ENCODE measurements at places on chromosomes 2 and 18.
A peak's percentile ranks its signal among the peaks of the same experiment; 100 is the strongest.

DNA sequence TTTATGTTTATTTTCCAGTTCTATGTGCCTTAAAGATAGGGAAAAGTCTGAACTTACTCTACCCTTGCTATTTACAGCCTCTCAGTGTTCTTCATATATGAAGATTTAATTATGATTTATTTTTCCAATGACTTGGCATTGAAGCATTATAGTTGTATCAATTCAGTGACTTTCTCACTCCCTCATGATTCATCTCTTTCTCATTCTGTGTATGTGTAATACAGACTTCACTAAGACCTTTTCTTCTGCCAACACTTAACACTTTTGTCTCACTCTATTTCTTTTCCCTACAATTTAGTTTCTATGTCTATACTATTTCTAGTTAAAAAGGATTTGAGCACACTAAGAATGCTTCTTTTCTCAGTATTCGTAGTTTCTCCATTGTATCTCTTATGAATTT is 1470.3 kb upstream of the ACVR2A start:
- DNase-seq: no peak

DNA sequence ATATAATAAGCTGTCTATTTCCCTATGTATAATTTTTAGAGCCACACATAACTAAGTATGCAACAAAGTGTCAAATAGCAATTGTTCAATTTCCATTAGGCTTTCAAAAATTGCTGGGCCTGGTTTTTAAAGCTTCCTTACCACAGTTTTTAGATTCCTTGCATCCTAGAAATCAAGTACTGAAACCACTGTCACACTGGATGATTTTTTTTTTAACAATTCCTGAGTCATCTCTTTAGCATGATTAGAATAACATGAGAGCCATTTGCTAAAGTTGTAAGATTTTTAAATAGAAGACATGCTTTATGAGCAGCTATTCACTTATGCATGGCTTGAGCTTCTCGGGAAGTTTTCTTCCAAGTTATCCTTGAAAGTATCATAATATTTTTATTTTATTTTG is 319.5 kb upstream of the NXPH2 start:
- DNase-seq: no peak

GRCh38 chr18:58755304-58756010 is 84.2 kb downstream of the MALT1 start:
- DNase-seq: peak; percentile 39

GRCh38 chr2:103945083-103945482 is 908.8 kb upstream of the POU3F3 start:
- no peak for DNase-seq

DNA sequence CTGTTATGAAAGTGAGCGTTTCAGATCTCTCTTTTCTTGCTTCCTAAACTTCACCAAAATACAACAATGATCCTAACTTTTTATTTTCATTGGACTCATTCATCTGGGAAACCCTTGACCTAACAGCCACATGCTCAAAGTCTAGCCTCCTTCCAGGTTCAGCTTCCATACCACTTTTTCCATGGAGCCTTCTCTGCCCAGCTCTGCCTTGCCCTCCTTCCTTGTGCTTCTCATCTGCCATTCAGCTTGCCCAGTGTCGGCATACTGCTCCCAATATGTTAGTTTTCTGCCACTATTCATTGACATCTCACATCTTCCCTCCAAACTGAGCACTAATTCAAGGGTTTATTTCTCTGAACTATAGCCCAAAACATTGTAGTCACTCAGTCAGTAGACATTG is 214.7 kb downstream of the RAD51AP2 start:
- DNase-seq: no peak

GRCh38 chr2:10173258-10174005 is 50.9 kb downstream of the RRM2 start:
- no peak for DNase-seq

DNA sequence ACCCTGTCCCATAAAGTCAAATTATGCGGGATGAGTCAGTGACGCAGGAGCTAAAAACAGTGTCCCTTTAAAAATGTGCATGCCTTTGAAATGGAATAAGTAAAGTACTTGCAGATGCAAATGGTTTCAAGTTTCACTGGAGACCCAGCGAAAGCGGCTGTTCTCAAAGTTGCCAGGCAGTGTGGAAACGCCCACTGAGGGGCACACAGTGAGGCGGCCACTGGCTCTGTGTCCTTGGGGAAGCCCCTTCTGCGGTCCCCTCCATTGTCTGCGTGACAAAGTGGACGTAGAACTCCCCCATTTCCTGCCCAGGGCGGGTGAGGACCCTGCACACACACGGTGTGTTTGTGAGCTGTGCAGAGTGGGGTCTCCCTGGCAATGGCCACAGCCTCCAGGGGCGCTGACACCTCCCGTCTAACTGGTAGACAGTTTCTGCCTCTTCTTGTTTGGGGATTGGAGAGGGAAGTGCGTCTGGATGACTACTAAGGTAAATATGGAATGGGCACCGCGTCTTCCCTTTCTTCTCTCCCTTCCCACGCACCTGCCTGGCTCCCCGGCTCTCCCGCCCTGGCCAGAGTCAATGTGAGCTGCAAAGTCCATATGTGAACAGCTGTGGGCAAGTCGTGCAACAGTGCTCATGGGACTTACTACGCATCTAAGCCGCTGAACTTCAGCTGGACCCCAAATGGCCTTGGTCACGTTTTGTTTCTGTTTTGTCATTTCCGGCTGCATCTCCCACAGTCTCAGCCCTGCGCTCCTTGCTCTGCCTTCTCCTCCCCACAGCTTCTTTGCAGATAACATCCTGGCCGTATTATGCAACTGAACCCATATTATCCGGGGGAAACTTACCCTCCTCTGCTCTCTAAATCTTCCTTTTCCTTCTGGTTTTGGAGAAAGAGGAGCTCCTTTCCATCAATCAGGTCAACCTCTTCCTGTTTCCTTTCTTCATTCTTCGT is 33.7 kb upstream of the ZNF516 start:
- DNase-seq: no peak

- no peak for DNase-seq
Measured at GRCh38 chr2:50006327-50006726, 852.0 kb upstream of the FSHR start.

DNA sequence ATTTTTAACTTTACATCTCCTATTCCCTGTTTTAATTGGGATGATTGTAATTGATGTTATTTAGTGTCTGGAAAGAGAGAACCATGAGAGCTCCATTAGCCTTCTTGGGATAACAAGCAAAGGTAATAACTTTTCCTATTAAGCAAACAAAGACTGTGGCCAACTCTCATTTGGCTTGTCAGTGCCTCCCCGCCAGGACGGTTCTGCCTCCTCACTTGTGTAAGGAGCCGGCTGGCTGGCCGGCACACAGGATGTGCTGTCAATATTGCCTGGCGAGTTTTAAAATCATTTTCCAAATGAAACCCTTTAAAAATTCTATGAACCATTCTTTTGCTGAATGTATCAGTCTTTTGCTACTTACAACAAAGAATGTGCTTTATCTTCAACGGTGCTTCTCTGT is 898.3 kb downstream of the CPS1 start:
- no peak for DNase-seq

GRCh38 chr2:24618144-24618543 is 127.1 kb downstream of the NCOA1 start:
- no peak for DNase-seq

- DNase-seq: no peak
Measured at GRCh38 chr18:47983946-47984345, 53.5 kb upstream of the SMAD2 start.

- DNase-seq: no peak
Measured at GRCh38 chr2:189951791-189952535, 110.6 kb downstream of the MSTN start.

DNA sequence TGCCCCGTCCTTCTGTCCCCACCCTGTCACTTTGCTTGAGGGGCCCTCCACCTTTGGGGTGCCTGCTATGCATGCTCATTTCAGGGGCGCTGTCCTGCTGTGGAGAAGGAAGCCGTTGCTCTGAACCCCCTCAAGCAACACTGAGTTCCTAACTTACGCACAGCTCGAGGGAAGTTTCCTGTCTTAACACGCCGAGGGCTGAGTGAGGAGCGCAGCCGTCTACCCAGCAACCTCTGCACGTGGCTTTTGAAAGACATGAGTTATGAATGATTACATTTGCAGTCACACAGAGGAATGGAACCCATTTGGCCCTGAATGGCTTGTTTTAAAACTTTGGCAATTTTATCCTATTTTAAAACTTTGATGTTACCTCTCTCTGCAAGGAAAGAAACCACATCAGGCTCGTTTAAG is 14.0 kb downstream of the RAMP1 start:
- no peak for DNase-seq

- DNase-seq: no peak
Measured at GRCh38 chr2:230939066-230939591, 14.1 kb upstream of the GPR55 start.

DNA sequence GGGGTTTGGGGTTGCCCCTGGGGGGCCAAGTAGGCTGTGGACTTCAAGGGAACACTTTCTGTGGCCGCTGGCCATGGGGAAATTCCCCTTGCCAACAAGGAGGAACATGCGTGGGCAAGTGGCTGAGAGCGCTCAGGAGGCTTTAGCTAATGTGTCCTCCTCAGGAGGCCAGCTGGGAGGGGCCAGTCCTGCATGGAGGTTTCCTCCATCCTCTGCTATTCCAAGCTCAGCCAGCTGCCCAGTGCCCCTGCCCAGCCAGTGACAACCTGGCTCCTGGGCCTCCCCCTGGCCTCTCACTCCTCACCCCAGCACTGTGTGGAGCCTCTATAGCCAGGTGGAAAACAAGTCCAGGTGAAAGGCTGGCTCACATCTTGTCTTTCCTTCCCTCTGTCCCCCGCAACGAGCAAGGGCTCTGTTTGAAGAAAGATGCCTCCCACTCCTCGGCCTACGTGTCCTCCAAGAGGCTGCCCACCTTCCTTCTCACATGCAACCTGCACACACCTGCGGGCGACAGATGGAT is 64.4 kb upstream of the DAPL1 start:
- no peak for DNase-seq

- DNase-seq: no peak
Measured at GRCh38 chr18:57906852-57907251, 103.7 kb upstream of the ATP8B1 start.

DNA sequence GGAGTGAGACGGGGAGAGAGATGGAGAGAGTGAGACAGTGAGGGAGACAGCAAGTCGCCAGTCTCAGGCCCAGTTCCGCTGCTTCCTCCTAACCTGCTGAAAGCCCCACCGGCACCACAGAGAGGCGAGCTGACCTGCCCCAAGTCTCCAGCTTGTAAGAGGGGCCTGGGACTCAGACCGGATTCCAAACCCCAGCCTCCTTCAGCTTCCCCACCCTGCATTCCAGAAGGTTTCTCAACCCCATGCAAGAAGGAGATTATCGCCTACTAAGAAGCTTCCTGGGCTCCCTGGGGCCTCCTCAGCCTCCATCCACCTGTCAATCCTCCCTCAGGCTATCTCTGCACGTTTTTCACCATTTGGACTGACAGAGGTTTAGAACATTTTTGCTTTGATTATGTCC is 173.1 kb upstream of the RAB6C start:
- DNase-seq: no peak
